ENCODE measurements at places on chromosomes 2 and 18. TPM values are rescaled to one million over a fixed set of nuclear protein-coding genes. Genes with fewer than 3 reads are reported as not detected.

The SMCHD1 gene
- 58.1 TPM for total RNA-seq

- H3K27ac ChIP-seq: no peak overlapping the region
- peaks cover 10% of the 10 kb centered on the region for H3K27me3 ChIP-seq
- H3K4me3 ChIP-seq: no peak overlapping the region
- no peak for DNase-seq
- no peaks in the 10 kb centered on the region for H3K36me3 ChIP-seq
- peaks cover 3% of the 10 kb centered on the region for H3K4me1 ChIP-seq
Observed at GRCh38 chr2:169112841-169113240, 43.5 kb downstream of the DHRS9 start.

DNA sequence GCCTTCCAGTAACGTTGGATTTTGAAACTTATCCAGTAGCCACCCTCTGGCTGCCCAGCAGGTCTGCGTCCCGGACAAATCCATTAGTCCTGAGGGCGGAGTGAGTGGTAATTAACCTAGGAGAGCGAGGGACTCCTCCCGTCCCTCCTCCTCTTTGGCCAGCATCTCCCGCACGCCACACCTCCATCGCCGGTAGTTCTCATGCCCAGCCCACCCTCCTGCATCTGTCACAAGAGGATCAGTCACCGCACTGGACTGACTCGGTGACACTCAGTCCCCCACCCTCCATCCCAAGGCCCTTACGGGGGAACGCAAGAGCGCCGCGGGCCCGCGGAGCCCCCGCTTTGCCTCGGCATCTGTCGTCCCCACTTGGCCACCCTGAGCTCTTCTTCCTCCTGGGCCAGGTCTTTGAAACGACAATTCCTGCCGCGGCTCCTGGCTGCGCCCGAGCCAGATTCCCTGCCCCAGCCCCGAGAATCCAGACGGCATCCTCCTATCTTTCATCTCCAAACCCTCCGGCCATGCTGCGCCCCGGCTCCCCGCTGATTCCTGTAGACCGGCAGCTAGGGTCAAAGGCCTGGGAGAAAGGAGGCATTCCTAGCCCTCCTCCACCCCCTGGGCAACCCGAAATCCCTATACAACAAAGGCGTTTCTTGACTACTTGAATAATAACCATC lies 77.5 kb downstream of the EIF2AK3 start:
- peak; percentile 65 for DNase-seq
- H3K27me3 ChIP-seq: peaks cover 10% of the 10 kb centered on the region
- H3K4me3 ChIP-seq: peak overlapping the region; percentile 73

GRCh38 chr2:20378891-20379519 lies 28.4 kb upstream of the PUM2 start:
- peaks cover 15% of the 10 kb centered on the region for H3K27me3 ChIP-seq
- peak; percentile 93 for DNase-seq
- peaks cover 15% of the 10 kb centered on the region for H3K4me1 ChIP-seq

DNA sequence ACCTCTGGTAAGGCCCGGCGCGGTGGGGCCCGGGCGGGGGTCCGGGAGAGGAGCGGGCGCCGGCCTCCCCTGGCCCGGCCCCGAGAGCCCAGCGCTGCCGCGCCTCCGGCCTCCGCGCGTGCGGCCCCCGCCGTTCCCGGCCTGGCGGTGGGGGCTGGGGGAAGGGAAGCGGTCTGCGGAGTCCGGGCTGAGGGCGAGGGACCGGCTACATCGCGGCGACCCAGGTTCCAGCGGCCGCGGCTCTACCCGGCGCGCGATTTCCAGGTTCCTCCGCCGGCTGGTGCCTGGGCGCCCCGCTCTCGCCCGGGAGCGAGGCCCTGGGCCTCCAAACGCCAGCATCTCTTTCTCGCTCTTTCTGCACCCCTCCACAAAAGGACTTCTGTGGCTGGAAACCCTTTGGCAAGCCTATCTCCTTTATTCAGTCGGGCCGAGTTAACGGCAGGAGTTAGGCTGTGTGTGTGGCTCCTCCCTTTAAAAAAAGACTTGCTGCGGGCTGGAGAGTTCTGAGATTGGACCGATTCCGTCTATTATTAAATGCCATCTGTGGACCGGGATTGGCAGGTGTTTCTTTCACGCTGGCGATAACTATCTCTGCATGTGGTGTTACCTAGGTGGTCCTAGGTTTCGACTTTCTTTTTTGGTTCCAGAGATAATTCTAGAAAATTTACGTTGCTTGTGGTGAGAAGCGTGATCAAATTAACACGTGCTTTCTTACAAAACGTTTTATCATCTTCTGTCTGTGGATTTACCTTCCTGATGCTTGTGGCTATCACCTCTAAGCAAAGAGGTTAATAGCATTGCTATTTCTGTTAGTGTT lies 592 bp downstream of the ME2 start:
- DNase-seq: no peak
- peak overlapping the region; percentile 97 for H3K4me3 ChIP-seq
- peaks cover 11% of the 10 kb centered on the region for H3K4me1 ChIP-seq

The SLC23A3 gene
- total RNA-seq: 5.2 TPM

The STPG4 gene
- 0.37 TPM for total RNA-seq

- no peak for DNase-seq
- H3K27ac ChIP-seq: no peak overlapping the region
- H3K27me3 ChIP-seq: no peaks in the 10 kb centered on the region
- H3K4me3 ChIP-seq: no peak overlapping the region
Observed at GRCh38 chr2:6518361-6518760, 347.3 kb downstream of the CMPK2 start.

- DNase-seq: no peak
- H3K36me3 ChIP-seq: no peaks in the 10 kb centered on the region
- peaks cover 3% of the 10 kb centered on the region for H3K27me3 ChIP-seq
- H3K4me3 ChIP-seq: no peak overlapping the region
- no peak overlapping the region for H3K27ac ChIP-seq
Observed at GRCh38 chr2:9777081-9777480, 66.2 kb upstream of the TAF1B start.

GRCh38 chr2:117714745-117715417 lies 99.6 kb upstream of the DDX18 start:
- H3K27ac ChIP-seq: no peak overlapping the region
- H3K27me3 ChIP-seq: no peaks in the 10 kb centered on the region
- no peak for DNase-seq
- H3K36me3 ChIP-seq: no peaks in the 10 kb centered on the region

DNA sequence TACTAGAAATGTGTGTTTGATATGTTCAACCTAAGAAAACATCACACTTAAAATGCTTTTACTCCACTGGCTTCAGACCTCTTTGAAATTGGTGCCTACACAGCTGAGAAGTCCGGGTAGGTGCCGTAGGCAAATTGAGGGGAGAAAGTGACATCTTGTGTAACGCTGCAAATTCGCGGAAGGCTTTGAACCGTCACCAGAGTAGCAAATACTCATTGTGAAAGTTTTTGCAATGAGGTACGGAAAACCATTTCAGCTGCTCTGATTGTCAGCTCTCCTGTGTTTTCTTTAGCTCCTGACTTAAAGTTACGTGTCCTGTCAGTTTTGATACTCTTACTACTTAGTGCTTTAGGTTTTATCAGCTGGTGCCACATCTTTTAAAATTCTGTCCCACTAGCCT lies 224.5 kb downstream of the FAM210A start:
- peaks cover 2% of the 10 kb centered on the region for H3K36me3 ChIP-seq
- H3K4me3 ChIP-seq: no peak overlapping the region
- H3K4me1 ChIP-seq: peaks cover 30% of the 10 kb centered on the region
- DNase-seq: no peak
- H3K27ac ChIP-seq: peak overlapping the region; percentile 58
- peaks cover 8% of the 10 kb centered on the region for H3K27me3 ChIP-seq

- H3K36me3 ChIP-seq: no peaks in the 10 kb centered on the region
- no peaks in the 10 kb centered on the region for H3K27me3 ChIP-seq
Observed at GRCh38 chr2:215577356-215577755, 141.5 kb upstream of the FN1 start.

The STEAP3 gene
- total RNA-seq: 22.7 TPM

GRCh38 chr2:238278626-238279323 lies 9.6 kb downstream of the PER2 start:
- no peak overlapping the region for H3K27ac ChIP-seq
- DNase-seq: no peak
- peaks cover 7% of the 10 kb centered on the region for H3K4me1 ChIP-seq
- H3K36me3 ChIP-seq: peaks cover 10% of the 10 kb centered on the region
- H3K4me3 ChIP-seq: no peak overlapping the region
- no peaks in the 10 kb centered on the region for H3K27me3 ChIP-seq

GRCh38 chr2:53217250-53217649 lies 550.4 kb upstream of the CHAC2 start:
- no peaks in the 10 kb centered on the region for H3K36me3 ChIP-seq
- H3K27ac ChIP-seq: no peak overlapping the region
- no peak overlapping the region for H3K4me3 ChIP-seq
- H3K27me3 ChIP-seq: peaks cover 10% of the 10 kb centered on the region
- no peaks in the 10 kb centered on the region for H3K4me1 ChIP-seq

- H3K36me3 ChIP-seq: no peaks in the 10 kb centered on the region
- no peak overlapping the region for H3K4me3 ChIP-seq
- peaks cover 10% of the 10 kb centered on the region for H3K4me1 ChIP-seq
- no peak for DNase-seq
- H3K27me3 ChIP-seq: no peaks in the 10 kb centered on the region
Observed at GRCh38 chr2:143828763-143829537, 691.0 kb downstream of the ZEB2 start.

- peaks cover 9% of the 10 kb centered on the region for H3K4me1 ChIP-seq
- no peak for DNase-seq
- no peaks in the 10 kb centered on the region for H3K36me3 ChIP-seq
- no peaks in the 10 kb centered on the region for H3K27me3 ChIP-seq
Observed at GRCh38 chr2:201546576-201546975, 95.0 kb downstream of the STRADB start.

DNA sequence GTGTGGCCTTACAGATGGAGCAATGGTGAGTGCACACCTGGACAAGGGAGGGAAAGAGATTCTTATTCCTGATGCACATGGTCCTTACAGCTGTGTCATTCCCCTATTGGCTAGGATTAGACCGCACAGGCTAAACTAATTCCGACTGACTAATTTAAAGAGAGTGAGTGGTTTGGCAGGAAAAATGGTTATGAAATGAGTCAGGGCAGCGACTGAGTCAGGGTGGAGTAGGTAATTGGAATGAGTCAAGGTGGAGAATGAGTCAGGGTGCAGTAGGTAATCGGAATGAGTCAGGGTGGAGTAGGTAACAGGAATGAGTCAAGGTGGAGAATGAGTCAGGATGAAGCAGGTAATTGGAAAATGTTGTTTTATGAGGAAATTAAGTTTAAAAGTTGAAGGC lies 1353.7 kb upstream of the LRRTM1 start:
- H3K4me1 ChIP-seq: no peaks in the 10 kb centered on the region
- H3K27me3 ChIP-seq: no peaks in the 10 kb centered on the region
- no peak overlapping the region for H3K27ac ChIP-seq
- DNase-seq: no peak

DNA sequence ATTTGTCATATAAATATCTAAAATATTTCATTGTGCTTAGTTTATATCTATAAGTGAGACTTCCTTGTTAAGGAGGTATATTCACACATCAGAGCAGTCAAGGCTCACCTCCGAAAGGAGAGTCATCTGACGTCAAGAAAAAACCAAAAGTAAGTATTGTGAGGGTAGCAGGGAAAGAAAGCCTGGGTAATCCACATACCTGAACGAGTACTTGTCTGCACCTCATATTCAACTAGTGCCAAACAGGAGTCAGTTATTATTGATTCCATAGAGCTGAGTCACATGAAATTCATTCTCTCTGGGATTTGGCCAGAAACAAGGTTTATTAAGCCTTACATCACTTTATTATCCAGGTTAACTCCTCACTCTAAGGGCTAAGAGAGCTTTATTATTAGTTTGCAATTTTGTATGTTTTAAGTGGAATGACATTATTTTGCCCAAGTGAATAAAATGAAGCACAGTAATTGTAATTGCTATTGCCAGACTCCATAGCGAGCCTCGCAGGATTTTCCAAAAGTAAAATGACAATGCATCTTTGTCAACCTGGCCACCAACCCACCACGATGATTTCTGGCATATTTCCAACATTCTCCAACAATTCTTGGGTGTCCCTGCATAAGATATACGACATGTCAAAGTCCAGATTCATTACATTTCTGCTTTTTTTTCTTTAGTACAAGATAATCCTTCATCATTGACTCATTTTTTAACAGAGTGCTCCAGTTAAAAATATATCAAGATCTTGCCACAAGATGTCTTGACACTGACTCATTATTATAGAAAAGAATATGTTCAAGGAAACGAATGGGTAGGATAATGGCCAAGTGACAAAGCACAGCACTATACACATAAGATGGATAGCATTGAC lies 1210.4 kb upstream of the ACVR2A start:
- H3K4me3 ChIP-seq: no peak overlapping the region
- no peaks in the 10 kb centered on the region for H3K36me3 ChIP-seq
- no peak overlapping the region for H3K27ac ChIP-seq
- no peaks in the 10 kb centered on the region for H3K4me1 ChIP-seq
- no peaks in the 10 kb centered on the region for H3K27me3 ChIP-seq
- no peak for DNase-seq

GRCh38 chr2:9284521-9285297 lies 78.1 kb downstream of the ASAP2 start:
- peaks cover 86% of the 10 kb centered on the region for H3K4me1 ChIP-seq
- peak overlapping the region; percentile 96 for H3K27ac ChIP-seq
- H3K27me3 ChIP-seq: no peaks in the 10 kb centered on the region
- H3K4me3 ChIP-seq: no peak overlapping the region
- DNase-seq: no peak

DNA sequence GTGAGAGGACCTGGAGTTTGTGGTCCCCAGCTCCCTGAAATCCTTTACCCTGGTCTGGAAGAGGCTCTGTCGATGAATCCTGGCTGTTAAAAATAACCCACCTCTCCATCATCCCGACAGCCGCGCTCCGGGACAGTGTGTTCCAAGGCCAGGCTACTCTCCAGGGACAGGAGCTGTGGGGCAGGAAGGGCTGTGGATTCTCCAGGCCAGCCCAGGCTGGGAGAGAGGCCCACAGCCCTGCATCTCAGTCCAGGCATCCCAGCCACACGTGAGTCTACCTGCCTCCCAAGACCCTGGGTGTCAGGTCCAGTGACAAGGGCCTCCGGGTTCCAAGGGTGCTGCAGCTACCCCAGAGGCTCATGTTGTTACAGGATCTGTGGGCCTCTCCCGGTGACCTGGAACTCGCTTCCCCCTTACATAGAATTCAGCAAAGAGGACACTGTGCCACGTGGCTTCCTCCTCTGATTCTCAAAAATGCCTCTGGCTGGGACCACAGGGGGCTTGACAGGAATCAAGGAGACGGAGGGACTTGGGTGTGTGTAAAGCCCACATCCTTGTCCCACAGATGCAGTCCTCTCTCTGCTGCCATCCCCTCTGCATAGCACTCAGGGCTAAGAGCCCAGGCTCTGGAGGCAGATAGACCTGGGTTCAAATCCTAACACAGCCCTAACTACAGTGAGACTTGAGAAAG lies 17.3 kb downstream of the ADRA2B start:
- H3K27ac ChIP-seq: no peak overlapping the region
- peaks cover 15% of the 10 kb centered on the region for H3K27me3 ChIP-seq
- peaks cover 1% of the 10 kb centered on the region for H3K4me1 ChIP-seq
- peak; percentile 69 for DNase-seq
